CD4-positive, alpha-beta T cell treated with Interferon gamma for 1 hour (primary cell): ENCODE measurements at places on chromosomes 12 and 14.

DNA sequence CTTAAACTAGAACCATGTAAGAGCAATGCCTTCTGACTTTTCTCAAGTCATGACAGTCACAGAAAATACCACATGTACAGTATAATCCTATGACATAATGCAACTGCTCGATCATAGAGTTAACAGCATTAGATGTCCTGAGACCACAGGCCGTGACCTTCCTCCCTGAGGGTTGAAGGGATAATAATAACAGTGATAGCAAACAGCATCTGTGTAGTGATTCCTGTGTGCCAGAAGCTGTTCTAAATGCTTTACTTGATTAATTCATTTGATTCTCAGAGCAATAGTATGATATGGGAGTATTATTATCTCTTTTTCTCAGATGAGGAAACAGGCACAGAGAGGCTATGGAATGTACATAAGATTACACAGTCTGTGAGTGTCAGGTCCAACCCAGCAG lies 53.2 kb downstream of the SLC35F4 start:
- DNase-seq, result no peak

DNA sequence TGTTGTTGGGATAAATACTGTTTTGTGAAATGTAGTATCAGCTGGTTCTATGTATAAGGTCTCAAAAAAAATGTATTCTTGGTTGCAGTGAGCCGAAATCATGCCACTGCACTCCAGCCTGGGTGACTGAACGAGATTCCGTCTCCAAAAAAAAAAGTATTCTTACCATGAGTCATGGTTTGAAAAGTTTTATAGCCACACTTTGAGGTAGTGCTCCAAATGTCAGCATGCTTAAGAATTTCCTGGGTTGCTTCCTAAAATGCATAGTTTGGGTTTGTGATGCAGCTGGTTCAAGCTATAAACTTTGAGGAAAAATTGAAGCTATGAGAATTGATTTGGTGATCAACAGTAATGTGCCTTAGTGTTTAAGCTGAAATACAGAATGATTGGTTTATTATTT lies 48.0 kb downstream of the ETNK1 start:
- DNase-seq, result no peak

DNA sequence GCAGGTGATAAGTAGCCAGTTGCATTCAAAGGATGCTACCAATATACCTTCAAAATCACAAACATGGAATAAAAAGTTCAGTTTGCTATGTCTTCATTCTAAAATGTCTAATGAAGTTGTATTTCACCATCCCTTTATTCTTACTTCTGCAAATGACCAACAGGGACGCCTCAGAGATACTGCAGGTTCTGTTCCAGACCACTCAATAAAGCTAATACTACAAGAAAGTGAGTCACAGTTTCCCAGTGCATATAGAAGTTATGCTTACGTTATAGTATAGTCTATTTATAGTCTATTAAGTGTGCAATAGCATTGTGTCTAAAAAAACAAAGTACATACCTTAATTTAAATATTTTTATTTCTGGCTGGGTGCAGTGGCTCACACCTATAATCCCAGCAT lies 29.3 kb upstream of the EIF5 start:
- no peak for DNase-seq

DNA sequence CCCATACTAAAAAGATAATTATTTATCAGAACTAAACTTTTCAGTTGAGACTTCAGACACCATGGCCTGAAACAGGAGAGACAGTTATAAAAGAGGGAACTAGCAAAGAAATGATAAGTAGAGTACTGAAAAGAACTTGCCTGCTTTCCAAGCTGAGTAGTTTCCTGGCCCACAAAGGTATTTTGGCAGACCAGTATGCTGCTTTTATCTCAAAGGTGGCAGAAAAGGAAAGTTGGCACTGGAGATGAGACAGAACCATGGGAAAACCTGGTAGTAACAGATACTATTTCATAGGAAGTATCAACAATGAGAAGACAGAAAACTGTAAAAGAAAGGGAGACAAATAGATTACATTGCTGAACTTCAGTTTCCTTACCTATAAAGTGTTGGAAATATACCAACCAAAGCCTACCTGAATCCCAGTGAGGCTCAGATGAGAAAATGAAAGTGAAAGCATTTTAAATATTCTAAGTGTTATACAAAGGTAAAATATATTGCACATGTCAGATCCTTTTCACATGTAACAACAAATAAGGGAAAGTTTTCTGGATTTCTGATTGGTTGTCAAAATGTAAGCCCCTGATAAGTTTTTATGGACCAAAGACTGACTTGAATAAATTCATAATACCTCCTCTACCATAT lies 155.3 kb upstream of the FSCB start:
- DNase-seq, result no peak

GRCh38 chr14:93037351-93037750 lies 78.4 kb downstream of the ITPK1 start:
- DNase-seq, result no peak

DNA sequence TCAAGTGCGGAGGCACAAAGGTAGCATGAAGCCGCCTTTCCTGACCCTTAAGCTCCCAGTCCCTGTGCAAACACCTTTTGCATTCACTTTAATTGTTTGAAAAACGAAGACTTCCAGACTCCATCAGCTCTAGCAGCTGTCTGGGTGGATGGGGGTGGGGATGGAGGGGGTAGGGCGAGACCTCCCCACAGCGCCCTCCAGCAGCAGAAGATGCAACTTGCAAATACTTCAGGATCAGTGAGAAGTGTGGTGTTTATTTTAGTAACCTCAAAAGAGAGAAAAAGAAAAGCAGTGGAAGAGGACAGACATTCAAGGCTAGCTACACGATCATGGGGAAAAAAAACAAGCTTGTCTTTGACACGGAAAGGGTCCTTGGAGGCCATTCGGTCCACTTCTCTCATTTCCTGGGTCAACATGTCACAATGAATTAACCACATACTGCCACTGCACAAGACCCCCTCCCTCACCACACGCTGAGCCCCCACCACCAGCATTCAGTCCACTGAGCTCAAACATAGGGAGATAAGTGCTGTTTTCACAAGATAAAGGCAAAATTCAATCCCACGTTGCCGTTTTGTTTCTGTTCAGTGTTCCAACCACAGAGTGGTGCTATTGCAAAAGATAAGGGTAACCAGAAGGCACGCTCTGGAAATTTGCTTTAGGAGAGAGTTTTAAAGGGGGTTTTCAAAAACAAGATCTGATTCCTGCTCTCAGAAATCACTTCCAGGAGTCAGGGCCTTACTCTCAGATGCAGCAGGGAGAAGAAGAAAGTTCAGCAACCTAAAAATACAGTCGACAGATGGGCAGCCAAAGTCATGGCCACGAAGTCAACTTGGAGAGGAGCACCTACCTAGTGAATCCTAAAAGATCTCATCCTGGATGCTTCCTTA lies 3.3 kb upstream of the NTF3 start:
- DNase-seq, result no peak

DNA sequence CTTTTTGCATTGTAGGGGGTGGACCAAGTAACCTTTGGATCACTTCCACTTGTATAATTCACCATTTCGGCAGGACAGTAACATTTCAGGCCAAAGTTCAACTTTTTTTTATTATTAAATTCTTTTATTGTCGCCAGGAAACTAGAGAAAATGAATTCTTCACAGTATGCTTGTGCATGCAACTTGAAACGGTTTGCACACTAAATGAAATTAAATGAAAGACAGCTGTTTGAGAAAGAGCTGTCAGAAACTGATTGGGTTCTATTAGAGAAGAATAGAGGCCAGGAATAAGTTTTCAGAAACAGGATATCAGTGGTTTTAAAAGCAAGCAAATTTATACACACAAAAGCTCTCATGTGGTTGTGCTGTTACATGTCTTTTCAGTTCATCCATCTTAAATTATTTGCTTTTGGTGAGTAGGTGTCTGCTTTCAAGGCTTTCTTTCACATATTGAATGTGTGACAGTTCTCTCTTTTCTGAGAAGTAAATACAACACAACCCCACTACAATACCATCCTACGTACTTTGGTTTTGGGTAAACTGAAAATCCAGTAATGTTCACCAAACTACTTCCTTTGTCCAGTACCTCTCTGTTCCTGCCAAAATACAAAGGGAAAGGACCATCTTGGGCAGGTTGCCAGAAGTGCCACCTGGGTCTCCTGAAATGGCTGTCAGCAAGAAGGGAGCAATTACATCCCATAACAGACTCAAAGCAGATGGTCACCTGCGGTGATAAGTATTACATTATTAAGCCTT lies 291.7 kb downstream of the RAD51B start:
- no peak for DNase-seq

DNA sequence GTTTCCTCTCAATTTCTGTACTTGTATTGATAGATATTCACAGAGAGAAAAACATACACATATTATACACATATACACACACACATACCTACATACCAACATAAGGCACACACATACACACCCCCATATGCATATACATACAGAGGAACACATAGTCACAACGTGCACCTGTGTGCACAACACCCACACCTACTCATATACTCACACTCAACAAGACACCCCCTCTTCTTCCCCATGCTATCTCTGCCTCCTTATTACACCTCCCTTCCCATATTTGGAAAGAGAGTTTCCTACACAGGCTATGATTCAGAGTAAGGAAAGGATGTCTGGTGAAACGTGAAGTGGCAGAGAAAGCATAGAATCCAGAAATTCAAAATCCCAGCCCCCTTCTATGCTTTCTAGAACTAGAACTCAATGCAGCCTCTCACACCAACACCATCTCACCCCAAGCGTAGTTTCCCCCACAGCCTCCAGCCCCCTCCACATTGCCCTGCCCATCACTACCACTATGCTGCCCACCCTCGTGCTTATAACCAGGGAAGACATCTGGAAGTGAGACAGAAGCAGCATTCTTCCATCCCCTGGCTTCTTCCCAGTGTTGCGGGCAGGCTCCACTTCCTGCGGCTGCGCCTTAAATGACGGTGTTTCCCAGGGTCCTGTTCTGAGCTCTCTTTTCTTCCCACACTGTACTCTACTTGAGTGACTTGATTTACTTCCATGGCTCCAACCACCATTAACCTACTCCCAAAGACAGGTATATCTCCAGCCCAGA lies 2.4 kb downstream of the RNASE8 start:
- DNase-seq, result no peak

GRCh38 chr12:51866762-51867161 lies 18.2 kb upstream of the FIGNL2 start:
- no peak for DNase-seq

GRCh38 chr12:45794422-45794821 lies 64.9 kb downstream of the ARID2 start:
- no peak for DNase-seq

- DNase-seq, result no peak
Observed at GRCh38 chr14:68982581-68982980, 3.5 kb upstream of the ACTN1 start.

GRCh38 chr12:2228535-2228934 lies 175.7 kb downstream of the CACNA1C start:
- no peak for DNase-seq

- DNase-seq, result no peak
Observed at GRCh38 chr14:51302295-51303030, 62.4 kb downstream of the TMX1 start.

DNA sequence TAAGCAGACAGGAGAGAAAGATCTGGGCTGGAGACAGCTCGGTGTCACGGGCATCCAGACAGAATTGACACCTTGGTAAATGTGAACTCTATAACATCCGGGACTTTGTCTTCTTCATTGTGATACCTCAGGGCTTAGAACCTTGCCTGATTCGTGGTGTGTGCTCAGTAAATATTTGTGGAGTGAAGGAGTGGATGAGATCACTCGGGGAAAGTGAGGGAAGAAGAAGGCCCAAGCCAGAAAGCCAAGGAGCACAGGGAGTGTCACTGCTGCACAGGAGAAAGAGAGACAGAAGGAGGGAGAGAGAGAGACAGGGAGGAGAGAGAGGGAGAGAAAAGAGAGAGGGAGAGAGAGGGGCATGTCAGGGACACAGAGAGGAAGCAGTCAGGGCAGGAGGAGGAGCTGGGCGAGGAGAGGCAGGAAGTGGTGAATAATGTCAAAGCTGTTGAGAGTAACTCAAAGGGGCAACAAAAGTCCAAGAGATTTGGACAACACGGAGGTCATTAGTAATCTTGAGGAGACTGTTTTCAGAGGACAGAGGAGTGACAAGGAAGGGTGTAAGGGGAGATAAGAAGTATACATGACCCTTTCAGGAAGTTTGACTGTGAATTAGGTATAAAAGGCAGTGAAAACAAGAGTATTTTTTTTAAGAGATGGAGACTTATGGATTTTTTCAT lies 141.6 kb upstream of the MAX start:
- DNase-seq, result no peak

- peak; percentile 12 for DNase-seq
Observed at GRCh38 chr14:102805371-102805891, 28.2 kb downstream of the TRAF3 start.

GRCh38 chr12:94149119-94149780 lies 873 bp downstream of the PLXNC1 start:
- peak; percentile 50 for DNase-seq

DNA sequence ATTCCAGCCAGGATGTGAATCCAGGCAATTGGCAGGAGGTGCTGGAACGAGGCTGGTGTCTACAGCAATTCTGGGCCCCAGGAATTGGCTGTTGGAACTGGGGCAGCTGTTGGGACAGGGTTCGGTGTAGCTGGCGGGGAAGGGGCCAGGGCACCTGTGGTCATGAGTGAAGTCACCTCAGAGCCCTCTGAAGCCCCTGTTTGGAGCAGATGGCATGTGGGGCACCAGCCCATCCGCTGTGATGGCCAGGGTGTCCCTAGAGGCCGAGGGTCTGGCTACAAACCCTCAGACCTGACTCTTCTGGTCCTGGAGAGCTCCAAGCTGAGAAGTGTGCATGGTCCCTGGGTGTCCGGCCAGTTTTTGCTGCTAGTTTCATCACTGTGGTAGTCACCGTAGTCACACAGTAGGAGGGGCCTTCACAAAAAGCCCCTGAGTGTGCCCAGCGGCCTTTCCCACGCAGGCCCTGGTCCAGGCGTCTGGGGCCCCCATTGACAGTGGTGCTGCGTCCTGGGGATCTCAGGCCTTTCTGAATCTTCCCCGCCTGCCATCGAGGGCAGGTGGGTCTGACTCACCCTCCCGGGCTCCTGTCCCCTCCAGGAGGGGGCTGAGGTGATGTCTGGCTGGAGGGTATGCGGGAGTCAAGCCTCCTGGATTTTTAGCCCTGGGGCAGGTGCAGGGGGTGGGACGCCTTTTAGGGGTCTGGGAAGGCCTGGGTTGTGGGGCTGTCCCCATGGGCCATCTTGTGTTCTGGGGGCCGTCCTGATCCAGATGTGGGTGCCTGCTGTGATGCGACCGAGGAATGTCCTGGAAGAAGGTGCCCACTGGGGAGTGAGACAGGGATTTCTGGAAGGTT lies 368.0 kb downstream of the TMEM121 start:
- no peak for DNase-seq

DNA sequence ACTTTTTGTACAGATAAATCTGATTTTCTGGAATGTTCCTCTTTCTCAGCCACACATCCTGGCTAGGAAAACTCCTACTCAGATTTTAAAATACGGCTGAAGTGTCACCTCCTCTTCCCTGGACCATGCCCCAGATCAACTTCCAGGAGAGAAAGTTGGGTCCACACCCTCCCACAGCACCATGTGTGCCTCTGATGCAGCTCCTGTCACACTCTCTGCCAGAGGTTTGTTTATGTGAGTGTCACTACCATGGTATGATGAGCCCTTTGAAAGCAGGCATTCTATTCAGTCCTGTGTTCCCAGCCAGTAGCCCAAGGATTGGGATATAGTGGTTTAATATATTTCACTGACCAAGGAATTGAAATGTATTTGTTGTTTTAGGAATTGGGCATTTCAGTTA lies 287.2 kb upstream of the ATP2B1 start:
- DNase-seq, result no peak

GRCh38 chr12:26658991-26659390 lies 174.0 kb downstream of the ITPR2 start:
- no peak for DNase-seq

- no peak for DNase-seq
Observed at GRCh38 chr14:103050935-103051334, 6.4 kb downstream of the CDC42BPB start.

GRCh38 chr14:81018251-81018650 lies 62.8 kb downstream of the TSHR start:
- no peak for DNase-seq
